Testis (tissue), 5 donors: ENCODE measurements at places on chromosomes 12 and 14. TPM values are rescaled to one million over a fixed set of nuclear protein-coding genes. Genes with fewer than 3 reads are reported as not detected.

The TAS2R9 gene
- polyA plus RNA-seq = not detected

The ACOT4 gene
- polyA plus RNA-seq = 3.6 TPM

The SOX5 gene
- 93.3 TPM for polyA plus RNA-seq

- no peak overlapping the region for H3K27ac ChIP-seq
- no peak for DNase-seq
- H3K27me3 ChIP-seq = no peaks in the 10 kb centered on the region
- no peaks in the 10 kb centered on the region for H3K4me1 ChIP-seq
- no peak overlapping the region for H3K4me3 ChIP-seq
These were observed 2.5 kb downstream of the SLC38A1 start for GRCh38 chr12:46266382-46266791.

DNA sequence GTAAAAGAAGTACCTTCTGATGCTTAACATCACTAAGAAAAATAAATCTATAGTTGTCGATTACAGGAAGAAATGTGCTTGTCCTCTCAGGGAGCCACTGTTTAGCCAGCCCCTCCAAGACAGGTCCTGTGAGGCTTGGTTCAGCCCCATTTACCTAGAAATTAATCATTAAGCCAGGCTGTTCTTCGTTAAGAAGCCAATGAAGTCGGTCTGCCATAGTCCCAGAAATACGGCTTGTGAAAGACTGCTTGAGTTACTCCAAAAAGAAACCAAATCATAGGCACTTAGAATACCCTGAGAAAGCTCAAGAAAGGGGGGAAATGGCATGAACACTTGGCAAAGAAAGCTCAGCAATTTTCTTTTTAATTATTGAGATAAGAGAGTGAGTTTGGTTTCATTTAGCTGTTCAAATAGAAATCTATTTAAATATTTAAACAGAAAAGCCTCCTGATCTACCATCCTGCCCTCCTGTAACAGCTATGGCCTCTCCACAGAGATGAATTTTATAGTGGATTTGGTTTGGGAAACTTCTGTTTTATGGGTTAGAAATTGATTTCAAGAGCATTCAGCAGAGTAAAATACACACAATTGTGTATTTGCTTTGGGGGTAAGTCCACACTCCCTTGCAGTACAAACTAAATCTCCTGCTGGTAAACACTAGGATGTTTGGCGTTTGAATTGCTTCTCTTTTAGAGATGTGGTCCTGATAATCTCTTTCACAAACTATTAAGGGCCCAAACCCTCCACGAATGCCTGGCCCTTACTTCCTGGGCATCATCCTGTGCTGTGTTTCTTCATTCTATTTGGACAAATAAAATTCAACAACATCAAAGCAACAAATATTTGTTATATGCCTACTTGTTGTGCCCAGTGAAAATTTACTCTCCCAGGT, 234.4 kb downstream of the SEC23A start:
- no peaks in the 10 kb centered on the region for H3K27me3 ChIP-seq
- H3K4me1 ChIP-seq = no peaks in the 10 kb centered on the region
- no peak overlapping the region for H3K27ac ChIP-seq
- H3K36me3 ChIP-seq = no peaks in the 10 kb centered on the region

The CLEC7A gene
- 4.8 TPM for polyA plus RNA-seq

DNA sequence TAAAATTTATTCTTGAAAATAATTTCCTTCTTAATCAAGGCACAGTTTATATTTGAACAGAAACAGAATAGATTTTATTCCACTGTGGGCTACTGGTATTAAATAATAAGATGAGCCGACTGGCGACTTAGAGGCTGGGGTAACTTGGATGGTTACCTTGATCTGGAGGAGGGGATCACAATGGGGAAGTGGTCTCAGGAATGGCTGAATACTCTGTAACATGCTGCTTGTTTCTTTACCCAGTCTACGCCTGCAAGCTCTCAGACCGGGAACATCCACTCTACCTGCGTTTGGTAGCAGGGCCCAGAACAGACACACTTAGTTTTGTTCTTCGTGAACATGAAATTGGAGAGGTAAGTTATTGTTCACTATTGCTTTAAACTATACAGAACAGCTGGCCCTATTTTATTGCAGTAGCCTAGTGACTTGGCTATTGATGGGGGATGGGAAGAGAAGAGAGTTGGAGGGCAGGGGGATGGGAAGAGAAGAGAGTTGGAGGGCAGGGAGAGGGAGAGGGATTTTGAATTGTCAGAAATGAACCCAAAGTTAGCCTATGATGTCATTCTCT, 67.9 kb downstream of the GNS start:
- H3K27ac ChIP-seq = no peak overlapping the region
- no peaks in the 10 kb centered on the region for H3K27me3 ChIP-seq
- no peak for DNase-seq
- H3K4me1 ChIP-seq = no peaks in the 10 kb centered on the region
- H3K4me3 ChIP-seq = no peak overlapping the region

- H3K4me3 ChIP-seq = peak overlapping the region; percentile 65
- peaks cover 22% of the 10 kb centered on the region for H3K4me1 ChIP-seq
- H3K27ac ChIP-seq = peak overlapping the region; percentile 95
- DNase-seq = peak; percentile 33
- no peaks in the 10 kb centered on the region for H3K27me3 ChIP-seq
These were observed 939 bp downstream of the TGFB3 start for GRCh38 chr14:75980856-75981255.

The AMIGO2 gene
- 28.8 TPM for polyA plus RNA-seq

DNA sequence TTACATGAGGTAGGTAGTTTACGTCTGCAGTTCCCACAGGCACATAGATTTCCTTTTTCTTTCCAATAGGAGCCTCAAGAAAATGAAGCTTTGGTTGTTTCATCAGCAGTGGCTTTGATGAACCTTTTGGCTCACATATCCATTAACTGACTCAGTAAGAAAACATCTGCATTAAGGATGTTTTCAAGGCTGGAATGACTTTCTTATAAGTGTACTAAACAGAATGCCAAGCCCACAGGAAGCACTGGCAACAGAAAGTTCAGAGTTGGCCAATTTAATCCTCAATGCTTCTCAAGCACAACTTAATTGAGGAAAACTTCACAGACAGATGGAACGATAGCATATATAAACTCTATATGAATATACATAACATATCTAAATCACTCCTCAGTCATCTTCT, 63.5 kb downstream of the ST8SIA1 start:
- H3K36me3 ChIP-seq = no peaks in the 10 kb centered on the region
- no peak overlapping the region for H3K4me3 ChIP-seq
- no peaks in the 10 kb centered on the region for H3K27me3 ChIP-seq
- H3K4me1 ChIP-seq = no peaks in the 10 kb centered on the region
- no peak for DNase-seq

The SYNDIG1L gene
- 0.21 TPM for polyA plus RNA-seq

GRCh38 chr12:11904124-11904523, 166.6 kb upstream of the BCL2L14 start:
- H3K4me1 ChIP-seq = no peaks in the 10 kb centered on the region
- no peak overlapping the region for H3K4me3 ChIP-seq
